Nucleus accumbens (tissue), 56 donors: ENCODE measurements at places on chromosomes 12 and 14.

DNA sequence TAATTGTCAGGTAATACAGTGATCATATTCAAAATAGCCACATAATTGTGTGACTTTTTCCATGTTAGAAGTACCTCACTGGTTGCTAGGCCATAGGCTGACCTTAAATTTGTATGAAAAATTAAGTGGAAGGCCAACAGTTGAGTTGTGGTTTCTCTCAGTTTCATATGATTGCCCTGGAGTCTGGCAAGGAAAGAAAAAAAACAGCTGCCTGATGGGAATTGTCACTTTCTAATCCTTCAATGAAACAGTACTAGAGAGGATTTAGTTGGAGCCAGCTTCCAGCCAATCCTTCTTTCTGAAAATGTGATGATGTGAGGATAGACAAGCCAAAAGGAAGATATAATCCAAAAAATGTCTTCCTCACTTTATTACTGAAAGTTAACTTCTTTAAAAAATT, 113.6 kb downstream of the ALX1 start:
- no peak for DNase-seq

- DNase-seq = no peak
Measured at GRCh38 chr12:96103067-96103644, 67.8 kb upstream of the LTA4H start.

GRCh38 chr12:64636856-64637255, 26.6 kb downstream of the RASSF3 start:
- no peak for DNase-seq

DNA sequence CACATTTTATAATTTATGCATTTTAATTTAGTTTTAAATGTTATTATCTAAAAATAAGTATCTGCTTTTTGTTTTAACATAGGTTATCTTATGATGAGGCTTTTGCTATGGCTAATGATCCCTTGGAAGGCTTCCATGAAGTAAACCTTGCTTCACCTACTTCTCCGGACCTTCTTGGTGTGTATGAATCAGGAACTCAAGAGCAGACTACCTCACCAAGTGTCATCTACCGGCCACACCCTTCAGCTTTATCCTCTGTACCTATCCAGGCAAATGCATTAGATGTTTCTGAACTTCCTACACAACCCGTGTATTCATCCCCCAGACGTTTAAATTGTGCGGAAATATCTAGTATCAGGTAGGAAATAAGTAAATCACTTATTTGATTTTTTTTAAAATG, 16.6 kb downstream of the RAB3IP start:
- DNase-seq = no peak

- DNase-seq = no peak
Measured at GRCh38 chr12:97305651-97306050, 157.0 kb upstream of the RMST start.

- no peak for DNase-seq
Measured at GRCh38 chr12:41011939-41012338, 176.2 kb upstream of the PDZRN4 start.

- DNase-seq = no peak
Measured at GRCh38 chr12:76277480-76277879, 70.7 kb downstream of the BBS10 start.

- DNase-seq = no peak
Measured at GRCh38 chr14:64817631-64818030, 62.1 kb downstream of the SPTB start.

DNA sequence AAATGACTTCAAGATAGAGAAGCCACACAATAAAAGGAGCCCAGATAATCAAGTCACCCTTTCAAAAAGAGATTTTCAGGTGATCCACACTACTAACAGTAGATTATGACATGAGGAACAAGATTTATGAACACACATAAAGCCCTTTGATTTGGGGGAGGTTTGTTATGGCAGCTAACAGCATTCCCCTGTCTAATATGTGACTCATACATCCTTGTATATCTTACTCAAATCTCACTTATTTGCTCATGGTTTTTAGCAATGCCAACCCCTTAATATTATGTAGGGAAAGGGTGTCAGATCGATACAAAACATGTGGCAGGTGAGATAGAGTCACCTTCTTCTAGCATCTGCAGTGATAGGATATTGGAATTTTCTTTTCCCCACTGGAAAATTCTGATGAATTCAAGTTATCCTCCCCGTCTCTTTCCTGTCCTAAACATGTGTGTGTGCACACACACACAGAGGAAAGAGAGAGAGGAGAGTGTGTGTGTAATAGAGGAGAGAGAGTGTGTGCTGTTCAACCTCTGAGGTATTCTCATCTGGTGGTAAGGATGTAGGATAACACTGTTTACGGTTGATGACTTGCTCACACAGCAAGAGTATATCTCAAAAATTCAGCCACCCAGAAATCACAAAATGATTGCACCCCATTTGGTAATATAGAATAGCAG, 319.9 kb downstream of the KCNC2 start:
- no peak for DNase-seq

GRCh38 chr12:116353958-116354357, 76.5 kb upstream of the MED13L start:
- DNase-seq = no peak

GRCh38 chr12:49026101-49026500, 7.5 kb upstream of the PRKAG1 start:
- no peak for DNase-seq

DNA sequence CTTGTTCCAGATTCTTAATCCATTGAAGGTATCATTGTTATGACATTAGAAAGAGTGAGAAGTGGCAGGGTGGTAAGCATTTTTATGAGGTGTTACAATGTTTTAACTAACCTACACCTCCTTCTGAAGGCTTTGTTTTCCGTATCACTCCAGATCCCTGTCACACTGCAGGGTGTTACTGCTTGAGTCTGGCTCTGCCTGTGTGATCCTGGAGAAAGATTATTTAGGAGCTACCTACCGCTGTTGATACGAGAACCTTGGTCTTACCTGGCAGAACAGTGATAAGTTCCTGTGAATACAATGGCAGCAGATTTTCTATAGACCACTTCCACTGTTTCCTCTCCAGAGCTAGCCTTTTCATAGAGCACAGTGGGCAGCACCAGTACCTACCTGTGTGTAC, 36.2 kb downstream of the GRIN2B start:
- DNase-seq = no peak

GRCh38 chr12:129635021-129635685, 268.7 kb downstream of the TMEM132D start:
- no peak for DNase-seq

DNA sequence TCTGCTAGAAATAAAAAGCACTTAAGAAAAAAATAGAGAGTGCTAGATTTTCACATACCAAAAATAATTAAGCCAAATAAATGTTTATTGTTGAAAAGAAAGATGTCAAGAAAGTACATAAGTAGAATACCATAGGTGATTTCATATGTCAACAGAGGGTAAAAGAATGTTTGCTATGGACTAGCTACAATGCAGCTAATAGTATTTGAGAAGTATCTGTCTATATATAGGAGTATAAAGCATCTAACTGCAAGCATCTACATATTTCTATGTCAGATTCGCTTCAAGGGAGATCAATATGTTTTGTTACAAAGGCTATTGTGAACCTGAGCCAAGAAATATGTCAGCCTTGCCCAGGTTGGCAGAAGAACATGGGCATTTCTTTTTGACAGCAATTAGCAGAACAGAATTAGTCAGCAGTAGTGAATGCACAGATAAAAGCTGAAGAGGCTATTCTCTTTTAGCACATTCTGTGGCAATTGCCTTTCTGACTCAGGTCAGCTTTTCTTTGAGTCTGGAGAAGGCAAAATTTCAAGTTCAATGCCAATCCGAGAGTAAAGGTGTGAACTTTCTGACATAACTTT, 140.1 kb downstream of the ALG10B start:
- DNase-seq = no peak

DNA sequence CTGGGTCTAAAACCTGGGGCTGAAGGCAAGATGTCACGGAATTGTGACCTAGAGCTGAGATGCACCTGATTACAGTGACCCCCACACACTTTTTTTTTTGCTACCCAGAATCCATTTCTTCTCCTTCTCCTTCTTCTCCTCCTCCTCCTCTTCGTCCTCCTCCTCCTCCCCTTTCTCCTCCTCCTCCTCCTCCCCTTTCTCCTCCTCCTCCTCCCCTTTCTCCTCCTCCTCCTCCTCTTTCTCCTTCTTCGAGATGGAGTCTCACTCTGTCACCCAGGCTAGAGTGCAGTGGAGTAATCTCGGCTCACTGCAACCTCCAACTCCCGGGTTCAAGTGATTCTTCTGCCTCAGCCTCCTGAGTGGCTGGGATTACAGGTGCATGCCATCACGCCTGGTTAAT, 19.4 kb upstream of the FLVCR2 start:
- no peak for DNase-seq

- DNase-seq = no peak
Measured at GRCh38 chr14:75406856-75407255, 21.0 kb upstream of the JDP2 start.

GRCh38 chr12:20701106-20701505, 6.0 kb downstream of the SLCO1C1 start:
- no peak for DNase-seq

DNA sequence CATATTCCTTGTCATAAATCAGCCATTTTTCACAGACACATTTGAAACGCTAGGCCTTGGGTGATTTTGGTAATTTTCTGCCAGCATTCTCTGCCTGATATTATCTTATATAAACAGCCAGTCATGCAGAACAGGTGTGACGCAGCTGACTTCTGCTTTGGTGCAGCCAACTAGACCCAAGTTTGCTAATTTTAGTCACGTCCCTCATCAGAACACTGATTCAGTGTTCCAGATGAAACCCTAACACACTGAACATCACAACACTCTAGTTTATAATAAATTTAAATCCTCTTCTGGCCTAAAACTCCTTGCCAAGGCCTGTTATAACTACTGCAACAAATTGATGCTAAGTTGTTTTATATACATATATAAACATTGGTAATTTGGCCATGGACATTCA, 386.1 kb downstream of the SEC23A start:
- no peak for DNase-seq

GRCh38 chr12:14696265-14696741, at the start of gene GUCY2C:
Gene GUCY2C (minus strand): TSS chr12:14696599. CDS start chr12:14696448, 151 bp downstream.
- DNase-seq = no peak

- DNase-seq = no peak
Measured at GRCh38 chr12:17079251-17079909, 473.4 kb upstream of the LMO3 start.

DNA sequence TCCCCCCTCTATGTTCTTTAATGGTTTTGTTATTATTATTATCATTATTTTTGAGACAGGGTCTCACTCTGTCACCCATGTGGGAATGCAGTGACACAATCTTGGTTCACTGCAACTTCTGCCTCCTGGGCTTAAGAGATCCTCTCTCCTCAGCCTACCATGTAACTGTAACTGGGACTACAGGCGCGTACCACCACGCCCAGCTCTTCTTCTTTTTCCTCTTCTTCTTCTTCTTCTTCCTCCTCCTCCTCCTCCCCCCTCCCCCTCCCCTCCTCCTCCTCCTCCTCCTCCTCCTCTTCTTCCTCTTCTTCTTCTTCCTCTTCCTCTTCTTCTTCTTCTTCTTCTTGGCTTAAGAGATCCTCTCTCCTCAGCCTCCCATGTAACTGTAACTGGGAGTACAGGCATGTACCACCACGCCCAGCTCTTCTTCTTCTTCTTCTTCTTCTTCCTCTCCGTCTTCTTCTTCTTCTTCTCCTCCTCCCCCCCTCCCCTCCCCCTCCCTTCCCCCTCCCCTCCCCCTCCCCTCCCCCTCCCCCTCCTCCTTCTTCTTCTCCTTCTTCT, 5.4 kb upstream of the KRT7 start:
- no peak for DNase-seq

GRCh38 chr14:44785096-44785495, 176.7 kb downstream of the KLHL28 start:
- DNase-seq = no peak

DNA sequence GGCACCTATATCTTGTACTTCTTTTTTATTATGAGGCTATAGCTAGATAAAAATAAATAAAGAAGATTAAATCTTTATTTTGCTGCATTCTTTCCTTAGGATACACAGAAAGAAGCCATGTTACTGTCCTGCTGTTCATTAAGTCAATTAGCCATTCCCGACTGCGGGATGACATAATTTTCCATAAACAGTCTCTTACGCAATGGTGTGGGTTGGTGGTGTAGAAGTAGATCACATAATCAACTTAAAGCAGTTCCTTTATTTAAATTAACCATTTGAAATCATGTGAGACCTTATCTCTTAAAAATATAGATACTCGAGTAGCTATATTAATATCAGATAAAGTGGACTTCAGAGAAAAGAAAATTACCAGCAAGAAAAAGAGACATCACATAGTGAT, 40.2 kb downstream of the TAOK3 start:
- no peak for DNase-seq

GRCh38 chr14:76115010-76115422, 36.7 kb upstream of the GPATCH2L start:
- no peak for DNase-seq

DNA sequence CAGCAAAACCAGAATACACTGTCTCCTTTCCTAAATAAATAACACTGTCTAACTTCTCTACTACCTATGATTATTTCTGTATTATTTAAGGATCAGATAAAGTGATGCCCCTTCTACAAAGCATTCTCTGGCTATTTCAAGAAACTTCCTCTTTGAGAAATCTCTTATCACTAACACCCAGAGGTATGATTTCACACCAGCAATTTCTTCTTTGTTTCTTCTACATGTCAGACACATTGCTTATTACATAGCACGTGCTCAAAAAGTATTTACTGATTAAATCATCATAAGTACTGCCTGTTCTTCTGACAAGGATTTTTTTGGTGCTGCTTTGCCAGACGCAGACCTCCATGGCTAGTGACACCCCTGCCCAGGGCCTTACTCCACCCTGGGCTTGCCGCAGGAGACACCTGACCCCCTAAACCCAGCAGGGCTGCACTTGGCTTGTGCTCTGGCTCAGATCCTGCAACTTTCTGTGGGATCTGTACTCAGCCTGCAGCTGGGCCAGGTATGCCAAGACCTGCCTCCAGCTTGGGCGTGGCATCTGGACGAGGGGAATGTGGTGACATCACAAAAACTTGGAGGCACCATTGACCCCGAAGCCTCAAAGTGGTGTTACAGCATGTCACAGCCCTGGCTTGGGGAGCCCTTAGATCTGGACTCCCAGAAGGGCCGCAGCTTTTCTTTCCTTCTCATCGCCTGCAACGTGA, 15.4 kb upstream of the HIGD1C start:
- DNase-seq = no peak

DNA sequence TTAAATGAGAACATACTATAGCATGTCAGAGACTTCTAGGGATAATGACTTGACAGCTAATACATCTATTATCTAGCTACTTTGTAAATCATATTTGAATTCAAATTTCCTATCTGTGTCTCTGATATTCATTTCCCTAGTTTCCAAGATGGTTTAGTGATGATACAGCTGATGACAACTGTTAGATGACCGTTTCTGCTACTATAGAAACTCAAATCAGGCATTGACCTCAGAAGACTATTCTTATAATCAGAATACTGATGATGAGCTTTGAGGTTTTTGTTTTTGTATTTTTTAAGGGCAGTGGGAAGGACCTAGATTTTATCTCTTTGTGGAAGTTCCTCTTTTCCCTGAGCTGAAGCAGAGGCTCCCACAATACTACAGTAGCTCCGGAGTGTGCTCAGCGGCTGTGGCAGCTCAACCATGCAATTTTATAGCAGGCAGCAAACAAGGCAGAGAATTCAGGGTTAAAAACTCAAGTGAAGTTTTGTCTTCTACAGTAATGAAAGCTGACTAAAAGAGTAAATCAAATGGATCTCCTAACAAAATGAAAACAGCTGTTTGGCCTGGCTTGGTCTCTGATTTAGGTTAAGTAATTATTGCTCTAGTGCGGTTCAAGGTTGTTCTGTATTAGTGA, 145.1 kb downstream of the SLC25A21 start:
- no peak for DNase-seq

- no peak for DNase-seq
Measured at GRCh38 chr14:35406506-35407305, 2.2 kb upstream of the NFKBIA start.
